Heart left ventricle (tissue), 16 donors: ENCODE measurements at places on chromosomes 1 and 21.

DNA sequence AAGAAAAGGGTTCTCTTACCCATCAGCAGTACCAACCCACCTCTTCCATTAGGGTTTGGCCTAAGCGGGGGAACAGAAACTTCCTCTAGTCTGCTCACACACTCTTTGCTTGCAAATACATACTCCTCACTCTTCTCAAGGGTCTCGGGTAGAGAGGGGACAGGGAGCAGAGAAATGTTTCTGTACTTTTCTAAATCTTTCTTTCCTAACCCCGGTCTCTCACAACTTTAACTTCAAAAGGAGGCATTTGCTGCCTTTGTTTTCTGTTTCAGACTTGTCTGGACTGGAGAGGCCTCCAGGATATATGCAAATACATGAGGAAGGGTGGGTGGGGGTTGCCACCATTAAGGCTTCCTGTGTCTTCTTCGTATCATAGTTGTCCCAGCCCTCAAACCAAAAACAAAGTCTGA is 10.5 kb upstream of the LAX1 start:
- no peak overlapping the region for H3K27ac ChIP-seq
- H3K36me3 ChIP-seq, result no peaks in the 10 kb centered on the region
- H3K27me3 ChIP-seq, result no peaks in the 10 kb centered on the region
- no peak overlapping the region for H3K4me3 ChIP-seq
- H3K4me1 ChIP-seq, result no peaks in the 10 kb centered on the region
- no peak for DNase-seq

DNA sequence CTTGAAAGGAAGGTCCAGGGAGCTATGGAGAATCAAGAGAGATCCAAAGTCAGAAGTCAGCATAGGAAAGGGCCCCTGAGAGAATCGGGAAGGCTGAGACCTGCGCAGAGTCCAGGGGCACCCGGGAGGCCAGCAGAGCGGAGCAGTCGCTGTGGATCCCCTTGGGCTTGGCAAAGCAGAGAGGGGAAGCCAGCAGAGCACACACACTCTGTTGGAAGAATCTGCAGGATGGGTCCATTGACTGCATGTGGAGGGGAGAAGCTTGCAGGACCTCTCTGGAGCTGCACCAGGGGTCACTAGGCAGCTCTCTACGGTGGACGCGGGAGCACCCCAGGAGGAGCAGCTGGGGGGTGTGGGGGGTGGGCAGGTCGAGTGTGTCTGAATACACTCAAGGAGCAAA is 6.4 kb downstream of the RIPK4 start:
- peaks cover 16% of the 10 kb centered on the region for H3K4me1 ChIP-seq
- peaks cover 34% of the 10 kb centered on the region for H3K27me3 ChIP-seq
- H3K36me3 ChIP-seq, result no peaks in the 10 kb centered on the region
- DNase-seq, result no peak

GRCh38 chr1:151012684-151013471 is 4.6 kb downstream of the PRUNE1 start:
- peak overlapping the region; percentile 11 for H3K4me3 ChIP-seq
- peaks cover 48% of the 10 kb centered on the region for H3K4me1 ChIP-seq
- H3K36me3 ChIP-seq, result peaks cover 3% of the 10 kb centered on the region
- peak overlapping the region; percentile 68 for H3K27ac ChIP-seq
- DNase-seq, result peak; percentile 59

GRCh38 chr21:14451546-14451945 is 68.6 kb upstream of the HSPA13 start:
- DNase-seq, result no peak
- no peaks in the 10 kb centered on the region for H3K36me3 ChIP-seq
- no peaks in the 10 kb centered on the region for H3K27me3 ChIP-seq
- H3K4me3 ChIP-seq, result no peak overlapping the region
- no peak overlapping the region for H3K27ac ChIP-seq
- no peaks in the 10 kb centered on the region for H3K4me1 ChIP-seq

DNA sequence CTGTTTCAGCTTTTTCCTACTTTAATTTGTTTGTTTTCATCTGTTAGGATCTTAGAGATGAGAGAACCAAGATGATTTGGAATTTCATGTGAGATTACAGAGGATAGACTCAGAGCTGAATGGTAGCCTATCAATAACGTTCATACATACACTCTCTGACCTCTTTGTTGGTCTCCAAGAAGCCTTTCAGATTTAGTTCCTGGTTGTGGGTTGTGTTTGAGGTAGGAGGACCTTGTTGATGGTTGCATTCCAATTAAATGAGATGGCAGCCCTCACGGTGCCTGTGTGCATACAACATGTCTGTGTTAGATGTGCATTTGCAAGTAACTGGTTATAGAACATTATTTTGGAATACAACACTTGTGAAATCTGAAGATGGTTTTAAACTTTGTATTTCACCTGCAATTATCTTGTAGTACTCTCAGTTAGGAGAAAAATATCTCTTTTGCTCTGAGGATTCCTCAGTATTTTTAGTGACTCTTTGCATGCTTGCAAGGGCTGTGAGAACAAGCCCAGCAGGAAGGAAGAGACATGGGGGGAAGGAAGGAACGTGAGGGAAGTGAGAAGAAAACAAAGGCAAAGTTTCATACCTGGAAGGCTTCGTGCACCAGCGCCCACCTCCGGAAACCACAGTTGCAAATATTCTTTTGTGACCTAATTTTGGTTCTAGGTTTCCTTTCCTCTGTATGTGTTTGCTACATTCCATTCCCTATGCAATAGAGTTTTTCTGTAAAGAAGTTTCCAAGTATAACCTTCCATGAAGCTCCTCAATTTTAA is 291.8 kb downstream of the DISC1 start:
- H3K27ac ChIP-seq, result no peak overlapping the region
- DNase-seq, result no peak
- no peaks in the 10 kb centered on the region for H3K36me3 ChIP-seq
- H3K27me3 ChIP-seq, result no peaks in the 10 kb centered on the region
- no peak overlapping the region for H3K4me3 ChIP-seq

DNA sequence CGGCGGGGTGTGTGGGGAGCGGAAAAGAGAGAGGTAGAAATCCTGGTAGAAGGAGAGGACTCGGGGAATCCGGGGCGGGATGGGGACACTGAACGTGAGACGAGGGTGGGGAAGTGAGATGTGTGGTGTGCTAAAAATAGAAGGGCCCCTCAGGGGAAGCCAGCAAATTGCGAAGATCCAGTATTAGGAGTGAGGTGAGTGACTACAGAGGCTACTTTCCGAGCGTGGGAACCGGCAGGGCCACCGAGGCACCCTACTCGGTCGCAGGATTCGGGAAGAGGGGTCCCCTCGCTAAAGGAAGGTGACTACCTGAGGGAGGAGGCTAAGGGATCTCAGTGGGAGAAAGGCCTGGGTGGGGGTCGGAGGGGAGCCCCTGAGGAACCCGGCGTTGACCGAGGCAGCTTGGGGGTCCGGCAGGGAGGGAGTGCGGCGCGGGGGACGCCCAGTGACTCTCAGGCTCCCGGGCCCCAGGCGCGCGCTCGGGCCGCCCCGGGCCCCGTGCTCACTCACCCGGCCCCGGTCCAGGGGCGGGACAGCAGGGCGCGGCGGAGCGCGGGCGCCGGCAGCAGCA is 318 bp downstream of the ALDH4A1 start:
- H3K4me1 ChIP-seq, result peaks cover 15% of the 10 kb centered on the region
- H3K4me3 ChIP-seq, result peak overlapping the region; percentile 97
- peaks cover 5% of the 10 kb centered on the region for H3K36me3 ChIP-seq
- H3K27me3 ChIP-seq, result no peaks in the 10 kb centered on the region
- DNase-seq, result no peak
- peak overlapping the region; percentile 95 for H3K27ac ChIP-seq

DNA sequence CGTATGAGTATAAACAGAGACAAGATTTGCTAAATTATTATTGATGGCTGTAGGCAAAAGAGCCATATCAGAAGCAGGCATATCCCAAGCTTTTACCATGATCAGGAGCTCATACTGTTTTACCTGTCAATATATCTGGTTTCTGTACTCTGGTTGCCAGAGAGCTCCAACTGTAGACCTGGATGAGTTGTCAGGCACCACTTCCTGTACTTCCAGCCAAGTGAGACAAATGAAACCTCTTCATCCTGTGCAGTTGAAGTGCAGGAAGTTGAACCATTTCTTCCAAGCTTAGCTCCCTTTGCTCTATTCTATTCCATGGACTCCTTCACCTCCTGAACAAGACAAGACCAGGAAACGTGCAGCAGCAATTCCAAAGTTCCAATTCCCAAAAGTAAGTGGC is 115.6 kb downstream of the ZNF281 start:
- no peaks in the 10 kb centered on the region for H3K36me3 ChIP-seq
- no peak overlapping the region for H3K27ac ChIP-seq
- DNase-seq, result no peak

GRCh38 chr1:113392541-113393128 is 2.3 kb downstream of the MAGI3 start:
- peak overlapping the region; percentile 90 for H3K4me3 ChIP-seq
- H3K4me1 ChIP-seq, result peaks cover 39% of the 10 kb centered on the region
- no peaks in the 10 kb centered on the region for H3K36me3 ChIP-seq
- H3K27me3 ChIP-seq, result no peaks in the 10 kb centered on the region
- no peak overlapping the region for H3K27ac ChIP-seq

- peaks cover 16% of the 10 kb centered on the region for H3K4me1 ChIP-seq
- no peaks in the 10 kb centered on the region for H3K36me3 ChIP-seq
- no peak overlapping the region for H3K4me3 ChIP-seq
- no peaks in the 10 kb centered on the region for H3K27me3 ChIP-seq
Measured at GRCh38 chr1:39084191-39084590, 58.0 kb downstream of the NDUFS5 start.

DNA sequence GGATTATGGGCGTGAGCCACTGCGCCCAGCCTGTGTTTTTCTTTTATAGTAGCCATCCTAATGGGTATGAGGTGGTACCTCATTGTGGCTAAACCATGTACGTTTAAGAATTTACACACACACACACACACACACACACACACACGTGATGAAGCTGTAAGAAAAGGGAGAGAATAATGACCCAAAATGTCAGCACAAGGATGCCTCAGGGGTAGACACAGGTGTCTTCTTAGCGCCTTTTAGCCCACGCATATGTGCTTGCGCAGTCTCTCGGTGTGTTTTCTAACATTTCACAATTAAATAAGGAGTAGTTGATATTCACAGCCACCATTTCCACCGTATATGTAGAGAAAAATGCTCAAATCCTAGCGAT is 782 bp upstream of the PFKL start:
- DNase-seq, result no peak
- H3K4me1 ChIP-seq, result peaks cover 32% of the 10 kb centered on the region
- H3K27me3 ChIP-seq, result no peaks in the 10 kb centered on the region
- H3K27ac ChIP-seq, result peak overlapping the region; percentile 95

GRCh38 chr1:201020040-201020591 is 3.4 kb downstream of the KIF21B start:
- DNase-seq, result no peak
- no peaks in the 10 kb centered on the region for H3K36me3 ChIP-seq
- H3K27me3 ChIP-seq, result no peaks in the 10 kb centered on the region
- H3K4me1 ChIP-seq, result peaks cover 26% of the 10 kb centered on the region
- H3K4me3 ChIP-seq, result no peak overlapping the region
- no peak overlapping the region for H3K27ac ChIP-seq

- H3K27me3 ChIP-seq, result no peaks in the 10 kb centered on the region
- H3K4me3 ChIP-seq, result no peak overlapping the region
- H3K27ac ChIP-seq, result no peak overlapping the region
- no peaks in the 10 kb centered on the region for H3K36me3 ChIP-seq
- peaks cover 22% of the 10 kb centered on the region for H3K4me1 ChIP-seq
Measured at GRCh38 chr21:29175408-29176134, 45.1 kb downstream of the MAP3K7CL start.

- H3K4me3 ChIP-seq, result peak within 1 kb of the TSS; percentile 59
- H3K36me3 ChIP-seq, result no peaks in the 10 kb centered on the region
- H3K27me3 ChIP-seq, result no peaks in the 10 kb centered on the region
- no peaks in the 10 kb centered on the region for H3K4me1 ChIP-seq
- peak within 1 kb of the TSS; percentile 74 for H3K27ac ChIP-seq
Measured at GRCh38 chr1:150548632-150549495, at the start of gene ADAMTSL4. Gene ADAMTSL4 (plus strand): TSS chr1:150549408. CDS start chr1:150552289, 2,881 bp downstream.

- no peaks in the 10 kb centered on the region for H3K36me3 ChIP-seq
- DNase-seq, result no peak
- H3K4me1 ChIP-seq, result no peaks in the 10 kb centered on the region
- no peaks in the 10 kb centered on the region for H3K27me3 ChIP-seq
- no peak overlapping the region for H3K27ac ChIP-seq
- H3K4me3 ChIP-seq, result no peak overlapping the region
Measured at GRCh38 chr21:26432410-26432809, 140.7 kb downstream of the CYYR1 start.

- no peak overlapping the region for H3K4me3 ChIP-seq
- H3K27me3 ChIP-seq, result no peaks in the 10 kb centered on the region
- no peak for DNase-seq
- no peak overlapping the region for H3K27ac ChIP-seq
- no peaks in the 10 kb centered on the region for H3K36me3 ChIP-seq
Measured at GRCh38 chr1:176501599-176501998, 38.6 kb downstream of the PAPPA2 start.

GRCh38 chr1:158286941-158287346 is 2.8 kb upstream of the CD1C start:
- no peak overlapping the region for H3K27ac ChIP-seq
- no peak overlapping the region for H3K4me3 ChIP-seq
- no peak for DNase-seq
- no peaks in the 10 kb centered on the region for H3K4me1 ChIP-seq

DNA sequence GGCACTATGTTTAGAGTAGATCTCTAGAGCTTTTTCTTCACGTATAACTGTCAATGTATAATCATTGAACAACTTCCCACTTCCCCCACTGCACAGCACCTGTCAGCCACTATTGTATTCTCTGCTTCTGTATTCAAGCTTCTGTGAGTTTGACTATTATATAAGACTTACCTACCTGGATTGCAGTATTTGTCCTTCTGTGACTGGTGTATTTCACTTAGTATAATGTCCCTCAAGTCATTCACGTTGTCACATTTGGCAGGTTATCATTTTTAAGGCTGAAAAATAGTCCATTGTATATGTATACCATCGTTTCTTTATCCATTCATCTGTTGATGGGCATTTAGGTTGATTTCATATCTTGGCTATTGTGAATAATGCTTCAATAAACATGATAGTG is 969.5 kb upstream of the B3GALT2 start:
- H3K27ac ChIP-seq, result no peak overlapping the region
- no peaks in the 10 kb centered on the region for H3K27me3 ChIP-seq
- no peak overlapping the region for H3K4me3 ChIP-seq
- no peaks in the 10 kb centered on the region for H3K4me1 ChIP-seq
- H3K36me3 ChIP-seq, result no peaks in the 10 kb centered on the region
- no peak for DNase-seq

DNA sequence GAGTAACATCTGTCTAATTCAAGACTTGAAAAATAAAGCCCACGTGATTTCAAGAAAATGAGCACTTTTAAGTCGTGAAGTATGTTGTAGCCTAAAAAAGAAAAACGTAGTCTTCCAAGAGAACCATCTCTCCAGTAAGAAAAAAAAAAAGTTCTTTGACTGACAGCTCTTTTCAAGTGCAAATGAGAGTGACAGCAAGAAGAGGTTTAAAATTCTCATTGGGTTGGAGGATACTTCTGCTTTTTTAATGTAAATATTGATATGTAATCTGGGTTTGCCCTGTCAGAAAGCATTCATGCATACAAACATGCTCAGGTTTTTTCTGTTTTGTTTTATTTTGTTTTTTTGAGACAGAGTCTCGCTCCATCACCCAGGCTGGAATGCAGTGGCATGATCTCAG is 32.3 kb upstream of the PRDM2 start:
- no peak overlapping the region for H3K27ac ChIP-seq
- no peaks in the 10 kb centered on the region for H3K36me3 ChIP-seq
- peaks cover 2% of the 10 kb centered on the region for H3K27me3 ChIP-seq
- H3K4me1 ChIP-seq, result no peaks in the 10 kb centered on the region
- no peak overlapping the region for H3K4me3 ChIP-seq
